WTC11 (cell line): ENCODE measurements at places on chromosomes 1 and 21.
A peak's percentile ranks its signal among the peaks of the same experiment; 100 is the strongest.

- no peak for DNase-seq
Measured at GRCh38 chr1:174217787-174218574, 58.7 kb downstream of the RABGAP1L start.

GRCh38 chr1:153220606-153221303 is 3.4 kb downstream of the PRR9 start:
- DNase-seq: no peak

DNA sequence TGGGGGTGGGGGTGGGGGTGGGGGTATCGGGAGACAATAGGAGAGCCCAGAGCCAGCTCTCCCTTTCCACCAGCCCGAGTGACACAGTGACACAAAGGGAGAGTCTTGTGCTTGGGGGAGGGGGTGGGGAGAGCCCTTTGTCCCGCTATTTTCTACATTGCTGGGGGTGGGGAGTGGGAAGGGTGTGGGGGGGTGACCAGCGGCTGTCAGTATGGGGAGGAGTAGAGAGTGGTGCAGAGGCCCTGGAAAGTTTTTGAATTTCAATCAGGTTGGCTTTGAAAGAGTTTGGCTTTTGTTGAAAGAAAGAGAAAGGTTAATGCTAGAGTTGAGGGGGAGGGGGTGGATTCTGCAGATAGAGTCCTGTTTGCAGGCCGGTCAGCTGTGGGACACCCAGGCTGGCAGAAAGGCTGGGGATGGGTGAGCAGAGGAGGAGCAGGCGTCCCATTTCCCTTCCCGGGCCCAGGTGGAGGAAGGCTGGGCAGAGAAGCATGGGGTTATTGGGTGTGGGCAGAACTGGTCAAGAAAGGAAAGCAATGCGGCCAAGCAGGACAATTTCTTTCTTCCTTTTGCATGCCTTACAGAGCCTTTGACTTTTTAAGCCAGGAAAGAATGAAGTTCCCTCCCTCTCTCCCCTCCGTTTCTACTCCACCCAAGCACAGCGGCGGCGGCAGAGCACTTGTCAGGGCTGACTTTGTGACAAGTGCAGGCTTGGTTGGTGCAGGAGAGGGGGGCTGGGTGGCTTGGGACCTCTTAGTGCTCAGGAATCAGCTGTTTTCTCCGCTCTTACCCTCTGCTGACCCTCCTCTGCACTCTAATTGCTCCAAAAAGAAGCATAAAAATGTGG is 96.2 kb downstream of the RNF220 start:
- DNase-seq: no peak

DNA sequence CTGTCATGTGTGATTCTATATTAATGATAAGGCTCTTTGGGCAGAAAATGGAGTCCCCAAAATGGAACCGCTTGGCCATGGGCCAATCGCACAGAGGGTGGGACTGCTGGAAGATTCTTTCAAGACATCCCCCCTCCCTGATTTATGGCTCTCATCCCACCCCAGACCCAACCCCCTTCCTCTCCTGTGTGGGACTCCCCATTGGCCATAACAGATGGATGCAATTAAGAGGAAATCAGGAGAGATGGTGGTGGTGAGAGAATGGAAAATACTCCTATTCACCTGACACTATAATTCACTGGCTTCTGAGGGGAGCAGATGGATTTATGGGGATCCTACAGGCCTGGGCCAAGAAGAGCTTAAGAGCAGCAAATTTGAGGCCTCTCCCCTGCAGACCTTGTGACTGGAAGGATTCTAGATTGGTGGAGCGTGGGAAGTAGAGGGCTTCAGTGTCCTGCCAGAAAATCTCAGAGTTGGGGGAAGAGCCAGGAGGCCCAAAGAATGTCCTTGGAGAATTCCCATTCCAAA is 1.7 kb downstream of the IGFN1 start:
- DNase-seq: no peak

DNA sequence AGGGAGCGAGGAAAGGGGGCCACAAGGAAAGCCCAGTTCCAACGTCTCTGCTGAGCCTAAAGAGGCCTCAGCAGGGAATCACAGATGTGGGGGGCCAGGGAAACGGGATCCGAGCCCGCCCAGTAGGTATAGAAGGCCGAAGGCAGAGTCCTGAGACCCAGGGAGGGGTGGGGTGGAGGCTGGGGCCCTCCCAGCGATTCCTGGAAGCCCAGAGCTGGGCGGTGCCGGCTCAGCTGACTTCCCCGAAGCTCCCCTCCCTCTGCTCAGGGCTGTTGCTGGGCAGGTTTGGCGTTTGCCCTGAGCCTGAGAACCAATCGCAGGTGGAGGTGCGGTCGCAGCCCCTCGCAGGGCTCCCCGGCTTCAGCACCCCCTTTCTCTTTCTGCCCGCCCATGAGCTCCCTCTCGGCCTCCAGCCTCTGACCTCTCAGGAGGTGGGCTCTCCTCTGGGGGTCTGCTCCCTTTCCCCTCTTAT is 12.8 kb downstream of the ADAMTSL4 start:
- peak; percentile 92 for DNase-seq

DNA sequence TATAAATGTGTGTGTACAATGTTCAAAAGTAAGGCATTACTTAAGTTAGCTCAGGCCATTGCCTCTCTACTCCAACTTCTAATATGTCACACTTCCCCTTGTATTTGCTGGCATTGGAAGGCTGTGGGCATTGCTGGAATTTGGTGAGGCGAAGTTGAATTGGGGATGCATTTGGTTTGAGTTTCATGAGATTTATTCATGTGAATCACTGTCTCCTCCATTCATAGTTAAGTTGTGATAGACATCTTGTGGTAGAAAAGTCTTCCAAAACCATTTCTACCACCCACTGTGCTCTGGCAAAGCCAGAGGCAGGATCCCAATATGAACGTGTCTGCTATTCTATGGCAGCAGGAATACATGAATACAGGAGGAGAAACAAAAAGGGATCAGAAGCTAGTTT is 397.8 kb upstream of the USP24 start:
- no peak for DNase-seq

DNA sequence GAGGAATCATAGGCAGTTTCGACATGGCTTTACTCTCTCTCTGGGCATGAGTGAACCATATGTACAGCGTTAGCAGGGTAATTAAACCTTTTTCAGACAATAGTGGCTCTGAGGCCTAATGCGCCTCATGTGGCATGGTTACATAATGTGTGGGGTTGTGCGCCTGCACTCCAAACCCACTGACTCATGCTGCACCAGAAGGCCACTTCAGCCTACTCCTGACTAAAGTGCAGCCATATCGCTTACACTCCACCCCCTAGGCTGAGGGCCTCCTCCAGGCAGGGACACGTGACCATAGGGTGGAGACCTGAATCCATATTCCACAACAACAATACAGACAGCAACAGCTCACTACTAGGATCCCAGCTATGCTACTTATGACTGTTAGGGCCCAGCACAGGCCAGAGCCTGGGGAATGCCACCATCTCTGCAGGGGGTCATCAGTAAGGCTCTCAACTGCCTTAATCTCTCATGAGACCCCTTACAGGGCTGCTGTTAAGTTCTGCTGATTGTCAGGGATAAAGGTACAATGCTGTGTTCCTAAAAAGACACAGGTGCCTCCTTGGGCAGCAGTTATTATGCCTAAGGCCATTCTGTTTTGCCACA is 13.4 kb upstream of the ODF2L start:
- DNase-seq: no peak

GRCh38 chr1:54041806-54042205 is 11.2 kb downstream of the TMEM59 start:
- no peak for DNase-seq
